IMR-90 (cell line): ENCODE measurements at places on chromosomes 7 and 10.
A peak's percentile ranks its signal among the peaks of the same experiment; 100 is the strongest.

GRCh38 chr7:43538404-43538771, 44.5 kb upstream of the STK17A start:
- DNase-seq, result no peak

DNA sequence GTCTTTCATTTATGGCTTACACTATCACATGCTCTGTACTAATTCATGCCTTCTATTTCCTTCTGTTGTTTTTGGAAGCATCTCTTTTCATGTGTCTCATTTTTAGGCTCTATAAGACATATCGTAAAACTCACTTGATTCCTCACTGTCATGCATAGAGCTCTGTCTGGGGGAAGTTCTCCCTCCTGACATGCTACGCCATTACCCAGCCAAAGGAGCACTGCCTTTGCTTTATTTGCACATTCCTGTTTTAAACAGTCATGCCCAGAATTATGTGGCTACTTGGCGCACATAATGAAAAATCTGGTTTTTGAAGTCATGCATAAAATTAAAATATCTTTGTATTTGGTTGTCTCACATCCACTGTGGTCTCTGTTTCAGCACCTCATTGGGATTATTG, 17.6 kb upstream of the AKR1C3 start:
- DNase-seq, result peak; percentile 7

DNA sequence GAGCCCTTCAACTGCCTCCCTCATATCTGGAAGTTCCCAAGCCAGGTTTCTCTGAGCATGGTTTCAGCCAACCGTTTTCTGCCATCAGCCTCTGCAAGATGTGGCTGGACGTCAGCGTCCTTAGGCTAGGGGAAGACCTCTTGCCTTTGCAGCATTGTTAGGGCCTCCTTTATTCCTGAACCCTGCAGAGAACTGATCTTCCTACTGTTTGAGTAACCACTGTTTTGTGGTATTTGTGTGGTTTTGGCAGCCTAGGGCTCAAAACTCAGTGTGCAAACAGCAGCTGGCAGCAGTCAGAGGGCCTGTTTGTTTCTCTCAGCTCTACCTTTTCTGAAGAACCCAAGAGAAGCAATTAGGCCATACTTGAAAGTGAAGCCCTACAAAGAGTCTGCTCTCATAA, 83.4 kb upstream of the SEMA3E start:
- no peak for DNase-seq

DNA sequence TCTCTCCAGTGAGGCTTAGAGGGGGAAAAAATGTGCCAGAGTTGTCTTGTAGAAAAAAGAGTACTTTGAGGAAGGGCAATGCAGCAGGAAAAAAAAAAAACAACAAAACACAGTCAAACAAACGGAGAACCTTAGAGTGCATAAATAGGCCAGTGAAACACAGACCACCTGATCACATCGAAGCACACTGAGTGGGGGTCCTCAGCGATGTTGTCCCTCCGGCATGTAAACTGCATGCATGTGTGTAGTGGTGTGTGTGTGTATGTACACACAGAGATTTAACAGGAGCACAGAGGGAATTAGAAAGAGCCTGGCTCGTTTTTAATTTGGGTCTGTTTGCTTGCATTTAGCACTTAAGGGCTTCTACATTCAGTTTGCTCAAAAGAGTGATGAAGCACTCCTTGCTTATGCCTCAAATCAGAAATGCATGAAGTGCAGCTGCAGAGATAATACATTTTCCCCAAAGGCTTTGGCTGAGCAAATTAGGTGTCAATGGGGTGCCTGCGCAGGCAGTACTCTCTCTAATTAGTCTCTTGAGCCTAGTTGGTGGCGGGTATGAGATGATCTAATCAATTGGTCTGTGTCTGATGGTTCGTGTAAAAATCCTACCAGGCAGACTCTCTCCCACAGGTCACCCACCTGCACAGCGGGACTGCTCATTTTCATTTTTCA, 62.7 kb upstream of the FZD1 start:
- no peak for DNase-seq

- DNase-seq, result no peak
Observed at GRCh38 chr7:28815369-28815927, 142.7 kb downstream of the TRIL start.

DNA sequence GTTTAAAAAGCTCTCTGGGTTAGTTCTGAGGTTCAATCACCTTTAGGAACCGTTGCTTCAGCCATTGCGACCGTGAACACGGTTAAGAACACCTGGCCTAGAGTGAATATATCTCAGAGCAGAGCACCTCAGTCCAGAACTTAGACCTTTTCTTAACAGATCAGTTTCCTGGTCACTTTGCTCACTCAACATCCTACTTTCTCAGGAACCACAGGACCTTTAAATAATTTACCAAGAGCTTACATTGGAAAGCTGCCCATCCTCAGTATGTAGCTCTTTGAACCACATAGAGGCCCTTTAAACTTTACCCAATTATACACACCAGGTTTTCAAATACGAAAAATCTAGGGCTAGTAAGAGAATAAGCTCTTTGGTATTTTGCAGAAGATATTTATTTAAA, 153.2 kb downstream of the NRBF2 start:
- DNase-seq, result peak; percentile 38

- no peak for DNase-seq
Observed at GRCh38 chr7:3274131-3274530, 26.9 kb upstream of the SDK1 start.

DNA sequence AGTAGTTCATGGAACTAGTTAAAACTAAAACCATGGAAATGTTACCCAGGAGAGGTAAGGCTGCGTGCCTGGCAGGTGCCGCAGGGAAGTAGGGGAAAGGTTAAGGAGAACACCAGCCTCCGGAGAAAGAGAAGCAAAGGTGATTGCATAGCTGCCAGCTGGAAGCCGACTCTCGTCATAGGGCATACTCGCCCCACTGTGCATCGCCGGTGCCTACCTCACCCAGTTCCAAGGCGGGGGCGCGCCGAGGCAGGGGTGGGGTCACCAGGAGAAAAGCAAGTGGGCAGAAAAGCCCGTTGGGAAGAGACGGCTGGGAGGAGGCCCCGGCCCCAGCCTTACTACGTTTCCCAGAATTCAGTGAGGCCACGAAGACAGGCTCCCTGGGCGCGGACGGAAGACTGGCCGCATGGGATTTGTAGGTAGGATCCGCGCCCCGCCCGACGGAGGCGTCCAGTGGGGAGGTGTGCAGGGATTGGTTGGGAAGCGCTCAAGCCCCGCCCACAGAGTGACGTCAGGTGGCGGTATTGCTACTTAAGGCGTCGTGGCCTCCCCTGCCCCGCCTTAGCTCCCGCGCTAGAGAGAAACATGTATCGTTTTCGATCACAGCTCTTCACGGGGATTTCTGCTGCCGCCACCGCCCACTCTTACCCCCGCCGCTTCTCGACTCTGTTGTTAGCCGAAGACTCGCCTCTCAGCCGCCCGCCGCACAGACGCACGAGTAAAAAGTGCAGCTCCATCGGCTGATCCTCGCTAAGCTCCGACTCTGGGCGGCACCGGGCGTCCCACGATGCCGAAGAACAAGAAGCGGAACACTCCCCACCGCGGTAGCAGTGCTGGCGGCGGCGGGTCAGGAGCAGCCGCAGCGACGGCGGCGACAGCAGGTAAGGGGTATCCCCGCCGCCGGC, at the start of gene IFRD1:
TSS of gene IFRD1 (plus strand) at position 559 of the 905 bp plus-strand sequence. CDS start at position 788, 229 bp downstream.
- peak; percentile 98 for DNase-seq

GRCh38 chr10:21570761-21571521, 36.9 kb downstream of the MLLT10 start:
- DNase-seq, result no peak

DNA sequence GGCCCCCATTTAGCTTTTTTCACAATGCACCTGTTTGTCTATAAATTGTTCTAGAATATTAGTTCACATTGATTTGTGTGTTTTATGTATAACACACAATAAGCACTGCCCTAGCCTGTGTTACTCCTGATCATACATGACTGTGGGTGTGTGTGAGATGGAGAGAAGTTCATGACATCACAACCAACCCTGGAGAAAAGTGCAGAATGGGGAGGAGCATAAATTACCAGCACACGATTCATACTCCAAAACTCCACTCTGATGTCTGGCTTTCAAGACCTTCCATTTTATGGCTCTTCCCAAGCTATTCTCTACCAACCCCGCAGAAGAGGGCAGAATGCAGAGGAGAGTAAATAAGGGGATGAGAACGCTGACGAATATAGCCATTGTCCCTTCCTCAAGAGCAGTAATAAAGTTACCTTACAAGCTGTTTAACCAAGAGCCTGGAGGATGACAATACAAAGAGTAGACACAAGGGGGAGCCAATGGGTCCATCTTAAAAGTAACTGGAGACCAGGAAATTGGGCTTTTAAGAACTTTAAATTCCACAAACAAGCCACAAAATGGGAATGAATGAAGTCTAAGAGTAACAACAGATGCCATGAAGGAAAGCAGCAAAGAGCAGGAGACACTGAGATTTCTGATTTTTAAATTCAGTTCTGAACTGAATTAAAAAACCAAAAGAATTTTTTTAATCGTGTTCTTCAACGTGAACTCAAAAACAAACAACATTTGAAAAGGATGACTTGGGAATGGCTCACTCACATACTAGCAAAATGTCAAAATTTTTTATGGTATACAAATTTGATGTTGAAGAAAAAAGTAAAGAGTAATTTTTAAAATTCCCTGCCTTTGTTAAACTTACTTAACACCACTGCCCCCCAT, 159.6 kb downstream of the PARD3 start:
- DNase-seq, result peak; percentile 75

- DNase-seq, result peak; percentile 59
Observed at GRCh38 chr7:47478017-47478344, 103.9 kb downstream of the TNS3 start.
